Bone marrow (tissue), 2 donors: ENCODE measurements at places on chromosomes 13 and 19.

- DNase-seq = no peak
These were observed 467 bp downstream of the LAMP1 start for GRCh38 chr13:113297370-113298042.

DNA sequence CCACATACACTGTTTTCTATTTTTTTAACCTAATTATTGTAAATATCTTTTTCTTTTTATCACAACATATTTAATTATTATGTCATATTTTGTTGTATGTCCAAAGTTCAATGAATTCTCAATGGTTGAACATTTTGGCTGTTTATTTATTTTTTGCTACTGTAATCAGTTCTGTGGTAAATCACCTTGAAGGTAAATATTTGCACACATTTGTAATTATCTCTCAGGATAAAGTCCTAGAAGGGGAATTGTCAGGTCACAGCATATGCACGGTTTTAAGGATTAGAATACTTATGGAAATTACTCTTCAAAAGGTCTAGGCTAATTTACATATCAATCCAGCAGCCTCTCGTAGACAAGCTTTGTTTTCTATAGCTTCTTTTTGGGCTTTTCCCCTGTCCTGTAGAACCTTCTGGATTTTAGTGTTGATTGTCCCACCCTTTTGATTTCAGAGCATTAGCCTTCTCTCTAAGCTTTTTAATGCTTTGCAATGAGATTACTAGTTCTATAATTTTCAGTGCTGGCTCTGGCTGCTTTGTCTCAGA, 362.6 kb downstream of the KCNRG start:
- no peak for DNase-seq

- DNase-seq = no peak
These were observed 3.6 kb downstream of the SEMA6B start for GRCh38 chr19:4555657-4556561.

- no peak for DNase-seq
These were observed 10.9 kb upstream of the AKAP11 start for GRCh38 chr13:42260903-42261654.

GRCh38 chr13:37576601-37577000, 22.0 kb downstream of the POSTN start:
- no peak for DNase-seq

DNA sequence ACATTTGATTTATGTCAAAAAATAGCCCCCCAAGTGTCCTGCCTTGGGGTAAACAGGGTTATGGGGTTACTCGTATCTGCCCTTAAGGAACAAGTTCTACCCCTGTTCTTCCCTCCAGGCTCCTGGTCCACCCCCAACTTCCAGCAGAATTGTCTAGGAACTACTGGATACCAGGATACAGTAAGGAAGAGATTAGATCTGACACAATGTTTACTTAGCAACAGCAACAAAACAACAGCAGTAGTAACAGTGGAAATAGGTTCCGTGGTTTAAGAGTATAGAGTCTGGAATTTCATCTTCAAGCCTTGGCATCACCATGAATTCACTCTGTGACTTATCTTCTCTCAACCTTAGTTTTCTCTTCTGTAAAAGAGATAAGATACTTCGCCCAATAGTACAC, 1.7 kb upstream of the FAM98C start:
- DNase-seq = no peak

- no peak for DNase-seq
These were observed 165.4 kb downstream of the GPC5 start for GRCh38 chr13:91563799-91564198.

DNA sequence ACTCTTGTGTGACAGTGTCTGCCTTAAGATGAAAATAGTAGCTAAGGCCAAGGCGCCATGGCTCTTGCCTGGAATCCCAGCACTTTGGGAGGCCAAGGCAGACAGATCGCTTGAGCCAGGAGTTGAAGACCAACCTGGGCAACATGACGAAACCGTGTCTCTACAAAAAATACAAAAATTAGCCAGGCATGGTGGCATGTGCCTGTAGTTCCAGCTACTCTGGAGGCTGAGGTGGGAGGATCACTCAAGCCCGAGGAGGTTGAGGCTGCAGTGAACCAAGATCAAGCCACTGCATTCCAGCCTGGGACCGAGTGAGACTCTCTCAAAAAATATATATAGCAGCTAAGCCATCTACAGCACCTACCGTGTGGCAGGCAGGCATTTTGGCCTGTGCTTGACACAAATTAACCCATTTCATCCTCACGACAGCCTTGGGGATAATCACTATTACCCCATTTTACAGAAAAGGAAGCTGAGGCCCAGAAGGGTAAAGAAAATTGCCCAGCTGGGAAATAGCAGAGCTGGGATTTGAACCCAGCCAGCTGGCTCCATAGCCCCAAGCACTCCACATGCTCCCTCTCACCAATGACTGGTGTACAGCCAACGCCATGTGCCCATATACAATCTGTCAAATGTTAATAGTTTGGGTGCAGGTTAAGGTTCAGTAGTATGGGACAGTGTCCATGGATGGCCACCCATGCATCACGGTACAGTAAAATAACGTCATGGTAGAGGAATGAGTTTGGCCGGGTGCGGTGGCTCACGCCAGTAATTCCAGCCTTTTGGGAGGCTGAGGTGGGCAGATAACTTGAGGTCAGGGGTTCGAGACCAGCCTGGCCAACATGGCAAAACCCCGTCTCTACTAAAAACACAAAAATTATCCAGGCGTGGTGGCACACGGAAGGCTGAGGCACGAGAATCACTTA, 3.1 kb downstream of the SLC1A5 start:
- DNase-seq = no peak

DNA sequence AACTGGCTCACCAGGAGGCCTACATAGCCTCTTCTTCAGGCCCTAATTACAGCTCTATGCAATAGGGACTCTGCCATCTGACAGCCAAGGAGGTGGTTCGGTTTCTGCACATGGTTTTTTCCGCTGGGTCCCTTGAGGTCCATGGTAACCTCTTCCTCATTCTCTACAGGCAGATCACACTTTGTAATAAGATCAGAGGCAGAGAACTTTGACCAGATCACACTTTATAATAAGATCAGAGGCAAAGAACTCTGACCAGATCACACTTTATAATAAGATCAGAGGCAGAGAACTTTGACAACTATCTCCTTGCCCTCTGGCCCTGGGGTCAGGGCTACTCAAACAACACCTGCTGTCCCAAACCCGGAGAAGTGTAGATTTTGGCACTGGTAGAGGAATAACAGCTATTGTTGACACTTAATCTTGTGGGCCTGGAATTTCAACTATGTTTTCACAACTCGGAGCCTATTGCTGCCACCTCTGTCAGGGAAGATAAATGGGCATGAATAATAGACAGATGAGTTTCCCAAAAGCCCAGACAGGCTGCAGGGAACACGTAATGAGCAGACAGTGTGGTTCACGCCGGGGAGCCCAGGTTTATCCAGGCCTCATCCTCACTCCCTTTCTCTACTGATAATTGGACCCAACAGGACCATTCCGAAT, 246.1 kb downstream of the UQCRFS1 start:
- no peak for DNase-seq

DNA sequence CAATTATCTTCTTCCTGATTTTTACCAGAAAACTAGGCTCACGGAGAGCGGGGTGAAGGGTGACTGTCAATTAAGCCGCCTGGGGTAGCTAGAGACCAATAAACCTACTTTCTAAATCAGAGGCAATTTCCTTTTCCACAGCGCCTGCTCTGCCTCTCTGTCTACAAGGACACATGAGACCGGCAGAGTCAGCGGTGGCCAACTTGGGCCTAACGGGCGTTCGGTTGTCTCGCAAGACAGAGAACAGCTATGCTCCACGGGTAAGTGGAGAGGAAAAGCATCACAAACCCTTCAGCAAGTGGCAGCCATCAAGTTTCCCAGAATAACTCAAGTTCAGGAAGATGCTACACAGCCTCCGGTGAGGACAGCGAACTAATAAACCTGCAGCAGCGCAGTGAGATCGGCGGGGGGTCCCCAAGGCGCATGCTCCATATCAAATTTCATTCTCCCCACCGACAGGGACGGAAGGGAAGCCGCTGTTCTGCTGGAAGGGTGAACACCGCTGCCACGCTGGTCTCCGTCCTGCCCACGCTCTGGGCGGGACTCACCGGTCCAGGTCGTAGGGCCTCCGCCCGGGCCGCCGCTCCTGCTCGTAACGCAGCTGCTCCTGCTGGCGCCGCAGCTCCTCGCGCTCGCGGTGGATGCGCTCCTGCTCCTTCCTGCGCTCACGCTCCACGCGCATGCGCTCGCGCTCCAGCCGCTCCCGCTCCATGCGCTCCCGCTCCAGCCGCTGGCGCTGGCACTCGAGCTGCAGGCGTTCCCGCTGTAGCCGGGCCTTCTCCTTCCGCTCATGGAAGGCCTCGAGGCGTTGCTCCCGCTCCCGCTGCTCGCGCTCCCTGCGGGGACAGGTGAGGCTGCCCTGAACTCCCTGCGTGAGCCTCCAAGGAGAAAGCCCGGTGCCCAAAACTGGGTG, 25.8 kb upstream of the TINCR start:
- DNase-seq = no peak

DNA sequence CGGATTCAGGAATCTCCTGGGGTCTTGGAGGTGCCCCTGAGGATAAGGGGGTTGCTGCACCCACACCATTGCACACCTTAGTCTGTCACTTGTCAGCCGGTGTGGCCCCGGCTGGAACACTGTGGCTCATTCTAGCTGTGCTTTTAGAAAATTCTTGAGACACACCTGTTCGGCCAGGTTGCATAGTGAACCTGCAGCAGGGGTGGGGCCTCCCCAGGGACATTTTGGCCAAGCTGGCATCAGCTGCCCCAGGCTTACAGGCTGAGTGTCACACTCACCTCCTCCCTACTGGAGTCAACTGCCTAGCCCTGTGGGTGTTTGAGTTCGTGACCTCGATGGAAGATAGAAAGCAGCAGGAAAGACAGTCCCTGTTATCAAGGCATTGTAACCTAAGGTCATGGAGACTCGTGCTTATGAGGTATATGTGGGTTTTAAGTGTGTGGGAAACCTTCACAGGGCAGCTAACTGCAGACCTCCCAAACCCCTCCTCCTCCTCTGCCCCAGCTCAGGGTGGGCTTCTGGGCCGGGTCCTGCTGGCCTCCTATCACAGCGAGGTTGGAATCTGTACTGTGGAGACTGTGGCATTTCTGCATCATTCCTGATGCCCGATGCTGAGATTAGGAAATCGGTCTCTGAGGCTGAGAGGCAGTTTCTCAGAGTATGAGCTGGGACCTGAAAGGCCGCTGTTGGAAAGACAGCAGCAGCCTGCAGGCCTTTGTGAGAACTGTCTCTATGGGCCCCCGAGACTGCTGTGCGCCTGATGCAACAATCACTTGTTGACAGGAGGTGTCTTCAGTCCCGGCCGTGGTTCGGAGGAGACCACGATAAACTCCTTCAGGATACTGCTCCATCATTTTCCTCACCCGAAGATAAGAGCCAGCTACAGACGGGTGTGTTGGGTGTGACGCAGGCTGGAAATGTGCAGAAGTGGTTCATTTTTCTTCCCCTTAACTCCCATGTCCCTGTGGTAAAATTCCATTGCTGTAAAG, 72.2 kb downstream of the ATP11A start:
- no peak for DNase-seq

DNA sequence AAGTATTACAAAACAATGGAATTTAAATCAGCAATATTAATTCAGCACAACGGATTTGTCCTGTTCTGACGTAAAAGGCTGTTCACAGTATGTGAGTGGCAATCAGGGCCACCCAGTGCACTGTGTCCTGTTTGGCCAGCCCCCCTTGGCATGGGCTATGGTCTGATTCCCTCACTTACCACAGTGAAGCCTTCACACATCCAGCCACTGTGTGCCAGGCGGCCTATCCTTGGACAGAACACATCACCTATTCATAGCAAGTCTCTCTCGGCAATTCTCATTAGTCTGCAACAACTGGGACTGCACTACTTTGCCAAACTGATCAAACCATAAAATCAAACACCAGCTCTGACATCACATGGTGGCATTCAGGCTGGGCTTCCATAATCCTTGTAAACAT, 221.5 kb upstream of the TSHZ3 start:
- no peak for DNase-seq

- DNase-seq = no peak
These were observed 1.8 kb downstream of the VASP start for GRCh38 chr19:45508861-45509691.

- DNase-seq = no peak
These were observed 78.3 kb downstream of the CYSLTR2 start for GRCh38 chr13:48731957-48732569.

DNA sequence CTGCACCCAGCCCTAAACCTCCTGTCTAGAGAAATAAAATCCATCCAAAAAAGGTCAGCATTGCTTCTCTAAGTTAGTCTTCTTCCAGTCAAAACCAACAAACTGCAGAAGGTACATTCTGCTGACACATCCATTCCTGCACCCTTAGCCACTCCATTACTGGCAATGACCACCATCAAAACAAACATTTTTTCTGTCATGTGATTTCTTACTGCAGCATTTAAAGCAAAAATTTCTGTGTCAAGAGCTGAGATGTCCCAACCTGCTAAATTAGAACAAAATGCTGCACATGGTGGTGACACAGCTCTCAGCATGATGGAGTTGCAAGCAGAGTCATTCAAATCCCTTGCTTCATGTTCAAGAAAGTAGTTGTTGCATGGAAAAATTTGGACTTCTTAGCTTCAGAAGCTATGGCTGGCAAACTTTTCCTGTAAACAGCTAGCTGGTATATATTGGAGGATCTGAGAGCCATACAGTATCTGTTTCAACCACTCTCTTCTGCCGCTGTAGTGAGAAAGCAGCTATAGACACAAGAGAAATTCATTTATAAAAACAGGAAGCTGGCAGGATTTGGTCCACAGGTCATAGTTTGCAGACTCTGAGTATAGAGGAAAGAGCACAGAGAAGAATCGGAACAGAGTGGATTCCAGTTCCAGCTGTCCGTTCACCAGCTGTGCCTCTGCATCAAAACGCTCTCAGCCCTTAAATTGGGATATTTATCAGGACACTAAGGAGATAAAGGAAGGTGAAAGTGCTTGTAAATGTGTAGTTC, 17.4 kb downstream of the RUBCNL start:
- DNase-seq = no peak

DNA sequence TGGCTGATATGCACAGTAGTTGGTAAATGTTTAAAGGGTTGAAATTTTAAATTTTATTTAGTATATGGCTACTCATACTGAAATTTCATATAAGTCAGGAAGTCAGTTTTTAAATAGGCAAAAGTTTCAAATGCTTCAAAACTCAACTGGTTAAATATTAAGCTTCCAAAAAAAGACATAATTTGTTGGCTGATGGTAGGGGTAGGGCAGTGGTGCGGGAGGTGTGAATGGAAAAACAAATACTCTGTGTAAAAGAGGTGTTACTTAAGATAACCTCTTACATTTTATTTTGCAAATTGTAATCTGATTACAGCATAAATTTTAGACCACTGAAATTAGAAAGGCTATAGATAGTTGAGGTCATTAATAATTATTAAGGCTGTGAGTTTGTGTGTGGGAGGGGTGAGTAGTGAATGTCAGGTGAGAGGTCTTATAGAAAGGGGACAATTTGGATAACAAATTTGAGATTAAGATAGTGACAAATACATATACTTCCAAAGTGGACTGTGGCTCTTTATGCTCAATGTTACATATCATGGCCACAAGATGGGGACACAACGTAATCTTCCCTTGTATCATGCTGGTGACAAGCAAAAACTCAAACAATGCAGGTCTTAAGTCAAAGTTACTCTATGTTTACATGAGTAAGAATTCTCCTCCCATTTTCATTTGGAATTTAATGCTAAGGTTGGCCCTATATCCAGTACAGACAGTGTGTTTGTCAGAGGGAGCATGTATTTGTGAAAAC, 36.6 kb upstream of the OXGR1 start:
- no peak for DNase-seq
